ENCODE measurements at places on chromosomes 5 and 9.

- DNase-seq, result no peak
Measured at GRCh38 chr5:109546461-109546860, 136.7 kb upstream of the PJA2 start.

DNA sequence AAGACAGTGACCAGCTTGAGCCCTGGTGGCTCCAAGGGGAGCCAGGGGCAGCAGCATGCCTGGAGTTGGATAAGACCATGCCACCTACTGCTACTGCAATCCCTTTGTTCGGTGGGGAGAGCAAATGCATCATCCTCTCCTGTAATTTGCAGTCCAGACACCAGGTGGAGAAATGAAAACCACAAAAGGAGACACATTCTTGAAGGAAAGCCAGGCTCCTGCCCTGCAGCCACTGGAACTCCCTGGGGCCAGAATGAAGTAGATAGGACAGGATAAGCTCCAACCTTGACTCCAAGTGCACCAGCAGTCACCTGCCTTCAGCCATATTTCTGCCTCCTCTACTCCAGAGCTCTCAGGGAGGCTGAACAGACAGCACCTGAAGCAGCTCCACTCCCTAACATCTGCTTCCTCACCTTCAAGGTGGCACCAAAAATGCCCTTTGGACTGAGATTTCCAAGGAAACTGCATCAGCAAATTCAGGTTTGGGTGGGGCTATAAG lies 65.1 kb upstream of the IQGAP2 start:
- DNase-seq, result no peak

DNA sequence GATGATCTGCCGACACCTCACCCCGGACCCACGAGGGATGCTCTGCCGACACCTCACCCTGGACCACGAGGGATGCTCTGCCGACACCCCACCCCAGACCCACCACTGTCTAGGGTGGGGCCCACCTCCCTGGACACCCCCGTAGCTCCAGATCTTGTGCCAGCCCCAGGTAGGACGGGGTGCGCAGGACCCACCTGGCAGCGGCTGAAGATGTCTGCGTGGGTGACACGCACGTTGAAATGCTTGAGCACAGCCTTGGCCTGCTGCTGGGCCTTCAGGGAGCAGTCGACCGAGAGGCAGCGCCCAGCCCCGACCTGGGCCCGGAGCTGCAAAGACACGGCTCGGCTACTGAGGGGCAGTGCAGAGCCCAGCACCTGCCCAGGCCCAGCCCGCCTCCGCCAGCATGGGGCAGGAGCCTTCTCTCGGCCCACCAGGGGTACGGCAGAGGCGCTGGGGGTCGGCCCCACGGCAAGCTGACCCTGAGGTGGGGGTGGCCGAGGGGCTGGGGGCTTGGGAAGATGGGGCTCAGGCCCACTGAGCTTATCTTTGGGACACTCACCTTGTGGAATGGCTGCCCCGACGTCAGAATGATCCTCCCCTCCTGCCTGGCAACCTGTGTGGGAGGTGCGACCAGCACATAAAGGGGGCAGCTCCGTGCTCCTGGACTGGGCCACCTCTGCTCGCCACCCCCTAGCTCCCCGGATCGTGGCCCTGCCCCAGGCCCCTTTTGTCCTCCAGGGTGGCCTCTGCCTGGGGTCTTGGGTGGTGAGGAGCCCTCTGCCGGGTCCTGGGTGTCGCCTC lies 21.7 kb upstream of the NRARP start:
- DNase-seq, result no peak

GRCh38 chr5:109939116-109939682 lies 249.5 kb downstream of the MAN2A1 start:
- no peak for DNase-seq

DNA sequence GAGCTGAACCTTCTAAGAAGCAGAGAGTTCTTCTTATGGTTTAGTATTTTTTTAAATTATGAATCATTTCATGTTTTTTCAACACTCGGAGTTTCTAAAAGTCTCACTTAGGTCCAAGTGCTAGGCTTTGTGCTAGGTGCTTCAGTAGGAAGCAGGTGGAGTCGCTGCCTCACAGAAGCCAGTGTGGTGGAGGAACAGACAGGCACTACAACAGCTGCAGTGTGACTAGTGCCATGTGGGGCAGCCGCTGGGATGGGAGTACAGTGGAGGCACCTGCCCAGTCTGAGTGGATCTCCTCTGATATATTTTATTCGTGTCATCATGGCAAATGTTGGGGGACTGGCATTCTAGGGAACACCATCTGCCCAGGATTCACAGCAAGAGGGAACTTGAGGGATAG lies 15.3 kb downstream of the PCDHGC5 start:
- no peak for DNase-seq

GRCh38 chr5:149887622-149888183 lies 56.9 kb downstream of the PDE6A start:
- no peak for DNase-seq

- DNase-seq, result no peak
Measured at GRCh38 chr5:178612299-178612698, 14.6 kb downstream of the CLK4 start.

GRCh38 chr9:37582548-37583157 lies 6.5 kb upstream of the FBXO10 start:
- DNase-seq, result no peak

DNA sequence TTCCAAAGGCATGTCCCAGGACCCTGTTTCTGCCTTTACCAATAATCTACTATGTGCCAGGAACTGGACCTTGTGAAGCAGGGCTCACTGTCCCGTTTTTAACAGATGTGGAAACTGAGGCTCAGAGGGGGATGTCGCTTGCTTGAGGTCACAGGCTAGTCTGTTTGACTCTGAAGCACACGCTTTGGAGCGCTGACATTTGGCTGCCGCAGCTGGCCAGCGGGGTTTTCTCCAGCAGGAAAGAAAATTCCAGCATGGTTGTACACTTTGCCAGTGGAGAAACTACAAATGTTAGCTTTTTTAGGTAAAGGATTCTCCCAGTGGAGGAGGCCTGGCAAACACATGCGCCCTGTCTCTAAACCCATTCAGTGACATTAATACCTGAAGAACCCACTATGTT lies 50.5 kb downstream of the SH3PXD2B start:
- DNase-seq, result no peak

DNA sequence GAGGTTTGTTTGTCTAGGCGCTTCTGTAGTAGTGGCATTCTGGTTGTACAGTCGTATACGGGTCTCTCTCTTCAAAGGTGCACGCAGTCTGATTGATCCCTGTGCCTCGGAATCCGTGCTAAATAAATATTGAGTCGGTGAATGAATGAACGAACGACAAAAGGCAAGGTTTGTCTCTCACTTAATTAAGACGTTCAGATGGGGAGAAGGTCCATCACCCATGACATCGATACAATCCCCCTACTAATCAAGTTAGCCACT lies 500 bp upstream of the CREBRF start:
- DNase-seq, result no peak

DNA sequence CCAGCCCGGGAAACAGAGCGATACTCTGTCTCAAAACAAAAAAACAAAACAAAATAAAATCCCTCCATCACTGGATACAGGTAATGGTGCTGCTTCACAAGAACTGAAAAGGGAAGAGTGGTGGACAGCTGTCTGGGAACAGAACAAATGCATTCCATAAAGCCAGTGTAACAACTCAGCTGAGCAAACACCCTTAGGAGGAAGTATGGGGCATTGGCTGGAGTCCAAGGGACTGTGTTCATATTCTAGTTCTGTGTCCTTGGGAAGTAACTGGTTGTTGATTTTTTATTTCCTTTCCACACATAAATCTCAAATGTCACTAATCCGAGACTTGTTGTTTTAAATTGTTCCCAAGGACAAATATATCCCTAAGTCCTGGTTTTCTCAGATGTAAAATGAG lies 38.3 kb downstream of the HTR1A start:
- DNase-seq, result no peak

GRCh38 chr5:150626853-150627276 lies 13.6 kb upstream of the SYNPO start:
- DNase-seq, result no peak

GRCh38 chr5:62592558-62592957 lies 13.9 kb downstream of the LRRC70 start:
- DNase-seq, result no peak

DNA sequence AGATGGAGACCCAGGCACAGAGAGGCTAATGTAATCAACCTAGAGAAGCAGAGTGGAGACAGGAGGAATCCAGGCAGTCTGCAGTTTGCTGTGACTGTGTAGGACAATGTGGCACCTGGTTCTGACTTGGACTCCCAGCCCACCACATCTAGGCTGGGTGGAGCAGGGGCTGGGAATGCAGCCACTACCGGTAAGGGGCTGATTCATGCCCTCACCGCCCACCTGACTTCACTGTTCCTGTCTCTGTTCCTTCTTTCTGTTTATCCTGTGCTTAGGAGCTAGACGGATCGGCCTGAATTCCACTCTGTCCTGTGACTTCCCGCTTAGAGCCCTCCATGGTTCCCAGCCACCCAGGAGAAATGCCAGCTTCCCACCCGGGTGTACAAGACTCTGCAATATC lies 2.6 kb downstream of the PDLIM4 start:
- DNase-seq, result peak; percentile 51

DNA sequence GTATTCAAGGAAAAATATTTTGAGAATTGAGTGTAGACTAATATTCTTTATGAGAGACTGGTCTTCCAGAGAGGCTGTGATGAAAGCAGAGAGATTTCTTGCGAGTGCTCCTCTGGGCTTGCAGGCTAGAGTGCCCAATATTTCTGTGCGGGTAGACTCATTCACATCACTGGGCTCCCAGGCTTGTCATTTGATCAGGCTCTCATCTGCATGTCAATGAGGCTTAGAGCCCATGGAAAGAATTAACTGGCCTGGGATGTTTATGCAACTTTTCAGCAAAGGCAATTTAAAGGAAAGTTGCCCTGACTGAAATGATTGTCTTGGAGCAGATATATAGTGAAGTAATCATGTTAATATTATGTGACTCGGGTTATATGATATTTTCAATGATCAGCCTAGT lies 42.3 kb downstream of the SNCAIP start:
- peak; percentile 15 for DNase-seq

GRCh38 chr5:8701251-8701650 lies 832.3 kb downstream of the MTRR start:
- DNase-seq, result no peak
